ENCODE measurements at places on chromosomes 7 and 10. TPM values are rescaled to one million over a fixed set of nuclear protein-coding genes. Genes with fewer than 3 reads are reported as not detected.

RP9 gene
- total RNA-seq = 22.0 TPM

ANKRD61 gene
- total RNA-seq = not detected

ASZ1 gene
- total RNA-seq = not detected

ZNF789 gene
- 38.5 TPM for total RNA-seq

ZFAND2A gene
- 34.7 TPM for total RNA-seq

- DNase-seq = no peak
These were observed 87.3 kb downstream of the CCSER2 start for GRCh38 chr10:84415539-84416244.

GRCh38 chr10:12781976-12782375 is 219.5 kb downstream of the CCDC3 start:
- no peak for DNase-seq

GRCh38 chr10:73141603-73142002 is 26.2 kb downstream of the ECD start:
- DNase-seq = no peak

DNA sequence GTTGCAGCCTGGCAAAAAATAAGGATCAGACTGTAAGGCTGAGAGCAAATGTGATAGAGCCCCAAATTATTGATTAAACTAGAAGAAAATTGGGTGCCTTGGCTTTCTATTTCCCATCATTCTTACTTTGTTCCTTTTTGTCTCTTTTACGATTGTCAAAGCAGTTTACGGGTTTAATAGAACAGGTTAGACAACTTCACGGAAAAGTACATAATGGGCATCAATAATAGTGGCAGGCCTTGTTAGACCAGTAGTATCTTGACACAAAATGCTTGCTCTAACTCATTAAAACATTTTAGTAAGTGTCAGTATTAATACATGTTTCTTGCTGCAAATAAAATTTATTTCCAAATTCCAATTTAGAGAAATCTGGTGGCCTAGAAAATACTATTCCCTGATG is 14.5 kb upstream of the GGCT start:
- DNase-seq = no peak

DNA sequence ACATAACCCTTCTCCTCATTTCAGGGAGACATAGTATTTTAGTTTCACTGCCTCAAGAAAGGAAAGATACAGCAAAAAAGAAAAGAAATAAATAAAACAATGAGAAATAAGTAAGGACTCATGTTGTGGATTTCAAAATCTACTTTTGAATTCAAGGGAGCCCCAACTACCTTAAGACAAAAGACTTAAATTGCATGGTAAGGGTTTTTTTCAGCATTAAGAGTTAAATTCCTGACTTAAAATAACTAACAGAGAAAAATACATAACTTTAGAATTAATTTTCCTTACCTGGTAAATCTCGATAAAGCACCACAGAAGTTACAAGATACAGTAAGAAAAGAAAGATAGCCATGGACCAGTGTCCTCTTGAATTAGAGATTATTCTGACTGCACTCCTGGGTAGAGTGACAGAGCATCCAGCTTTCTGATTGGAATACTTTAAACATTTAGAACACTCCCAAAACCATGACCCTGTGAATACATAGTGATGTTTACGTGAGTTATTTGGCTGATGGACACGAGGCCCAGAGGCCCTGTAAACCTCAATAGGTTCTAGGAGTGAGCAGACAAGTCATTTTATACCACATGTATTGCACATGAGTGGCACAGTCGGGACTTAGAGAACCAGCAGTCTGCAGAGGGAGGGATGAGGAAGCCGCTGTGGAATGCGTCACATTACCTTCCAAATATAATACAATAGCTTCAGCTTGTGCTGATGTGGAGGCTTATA is 292.5 kb upstream of the SEMA3C start:
- no peak for DNase-seq

DNA sequence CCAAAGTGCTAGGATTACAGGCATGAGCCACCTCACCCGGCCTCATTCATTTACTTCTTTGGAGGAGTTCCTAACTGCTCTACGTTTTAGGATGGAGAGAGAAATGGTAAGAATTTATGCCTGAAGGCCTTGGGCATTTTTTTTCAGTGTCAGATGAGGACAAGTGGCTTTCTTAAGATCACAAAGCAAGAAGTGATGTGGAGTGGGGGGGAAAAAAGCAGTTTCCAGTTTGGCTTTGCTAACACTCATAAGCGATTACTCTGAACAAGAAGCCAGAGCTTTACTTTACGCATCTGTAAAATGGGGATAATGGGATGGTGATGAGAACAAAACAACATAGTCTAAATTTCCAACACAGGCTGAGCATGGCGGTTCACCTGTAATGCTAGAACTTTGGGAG is 2.6 kb upstream of the PPIA start:
- no peak for DNase-seq

GRCh38 chr7:111529507-111530355 is 32.6 kb downstream of the IMMP2L start:
- DNase-seq = no peak

GRCh38 chr7:47228386-47229014 is 353.4 kb downstream of the TNS3 start:
- no peak for DNase-seq

Data from natural killer cell treated with Interleukin-12 subunit alpha and Interleukin-12 subunit beta and Interleukin-15 and Interleukin-18, amount 100 ng/mL, for 72 hours (primary cell).